Esophagus muscularis mucosa (tissue), 4 donors: ENCODE measurements at places on chromosomes 6 and 20. TPM values are rescaled to one million over a fixed set of nuclear protein-coding genes. Genes with fewer than 3 reads are reported as not detected.

The SNAI1 gene
- 3.4 TPM for total RNA-seq

GRCh38 chr20:57231161-57231560 lies 35.3 kb downstream of the BMP7 start:
- H3K27me3 ChIP-seq = no peaks in the 10 kb centered on the region
- H3K27ac ChIP-seq = no peak overlapping the region
- H3K4me1 ChIP-seq = no peaks in the 10 kb centered on the region
- no peak for DNase-seq

The KCNK5 gene
- total RNA-seq = 6.2 TPM

GRCh38 chr6:129429956-129430355 lies 280.0 kb downstream of the ARHGAP18 start:
- no peak overlapping the region for H3K4me3 ChIP-seq
- DNase-seq = no peak
- H3K27ac ChIP-seq = no peak overlapping the region

DNA sequence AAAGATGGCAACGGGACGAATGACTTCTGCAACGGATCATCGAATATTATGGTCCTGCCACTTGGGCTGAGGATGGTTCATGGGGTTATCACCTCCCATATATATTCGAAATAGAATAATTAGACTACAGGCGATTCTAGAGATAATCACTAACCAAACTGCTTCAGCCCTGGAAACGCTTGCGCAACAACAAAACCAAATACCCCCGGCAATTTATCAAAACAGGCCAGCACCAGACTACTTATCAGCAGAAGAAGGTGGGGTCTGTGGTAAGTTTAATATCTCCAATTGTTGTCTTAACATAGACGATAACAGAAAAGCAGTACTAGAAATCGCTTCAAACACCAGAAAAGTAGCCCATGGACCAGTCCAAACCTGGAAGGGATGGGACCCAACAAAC lies 31.0 kb upstream of the ULBP3 start:
- no peaks in the 10 kb centered on the region for H3K36me3 ChIP-seq
- H3K27ac ChIP-seq = no peak overlapping the region
- H3K27me3 ChIP-seq = no peaks in the 10 kb centered on the region
- no peak for DNase-seq
- H3K4me1 ChIP-seq = no peaks in the 10 kb centered on the region

DNA sequence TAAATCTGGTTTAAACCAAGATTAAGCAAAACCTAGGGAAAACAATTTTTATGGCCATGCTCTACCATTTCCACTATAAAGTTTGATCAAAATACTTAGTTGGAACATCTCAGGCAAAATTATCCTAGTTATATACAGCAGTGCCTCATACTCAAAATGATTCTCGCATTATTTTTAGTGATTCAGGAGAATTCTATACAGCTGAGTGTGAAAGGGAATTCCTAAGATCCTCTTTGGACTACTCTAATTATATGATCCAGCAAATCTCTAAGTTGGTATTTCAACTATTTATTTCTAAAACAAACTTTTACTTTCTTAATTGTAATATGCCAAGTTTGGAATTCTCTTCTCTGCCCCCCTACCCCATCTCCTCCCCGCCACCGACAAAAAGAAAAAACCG lies 8.6 kb downstream of the DTNBP1 start:
- H3K4me1 ChIP-seq = no peaks in the 10 kb centered on the region
- no peaks in the 10 kb centered on the region for H3K27me3 ChIP-seq
- no peak overlapping the region for H3K27ac ChIP-seq
- H3K36me3 ChIP-seq = peaks cover 9% of the 10 kb centered on the region
- H3K4me3 ChIP-seq = no peak overlapping the region
- no peak for DNase-seq

The LRRC73 gene
- total RNA-seq = not detected

DNA sequence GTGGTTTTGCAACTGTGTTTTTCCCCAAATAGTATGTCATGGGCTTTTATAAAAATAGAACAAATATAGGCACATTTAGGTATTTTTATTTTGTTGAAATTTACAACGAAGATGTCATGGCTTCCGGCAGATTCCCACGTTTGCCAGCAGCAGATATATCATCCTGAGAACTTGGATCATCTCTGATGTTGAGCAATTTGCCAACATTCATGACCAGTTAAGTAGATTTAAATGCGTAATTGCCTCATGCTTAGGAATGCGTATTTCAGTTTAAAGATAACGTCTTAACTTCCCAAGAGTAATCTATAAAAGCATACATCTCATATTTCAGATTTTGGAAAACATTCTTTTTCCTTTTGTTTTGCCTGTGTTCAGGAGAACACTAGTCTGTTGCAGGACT lies 457.8 kb downstream of the QKI start:
- H3K36me3 ChIP-seq = no peaks in the 10 kb centered on the region
- no peak overlapping the region for H3K4me3 ChIP-seq
- H3K27ac ChIP-seq = no peak overlapping the region
- H3K27me3 ChIP-seq = no peaks in the 10 kb centered on the region
